ENCODE measurements at places on chromosomes 3 and 15. TPM values are rescaled to one million over a fixed set of nuclear protein-coding genes. Genes with fewer than 3 reads are reported as not detected.

CCDC39 gene
- total RNA-seq = 0.14 TPM

STRIT1 gene
- total RNA-seq = not detected

GATA2 gene
- 38.3 TPM for total RNA-seq

ARPP21 gene
- not detected for total RNA-seq

NOX5 gene
- total RNA-seq = 0.07 TPM

ROBO2 gene
- total RNA-seq = not detected

MELTF gene
- 7.4 TPM for total RNA-seq

LMAN1L gene
- under 0.01 TPM for total RNA-seq

NRG4 gene
- total RNA-seq = not detected

POLQ gene
- 15.7 TPM for total RNA-seq

HYAL2 gene
- 320 TPM for total RNA-seq

DGKG gene
- 0.13 TPM for total RNA-seq

MYO5A gene
- total RNA-seq = 257 TPM

DUOXA2 gene
- total RNA-seq = not detected

PLA2G4D gene
- not detected for total RNA-seq

LMOD3 gene
- total RNA-seq = not detected

GOLGA8K gene
- total RNA-seq = 0.66 TPM

EOMES gene
- total RNA-seq = not detected

ZDHHC19 gene
- total RNA-seq = not detected

WNT5A gene
- 0.27 TPM for total RNA-seq

XYLB gene
- total RNA-seq = 6.4 TPM

SPATA12 gene
- 0.07 TPM for total RNA-seq

PCNP gene
- 171 TPM for total RNA-seq

TMC3 gene
- not detected for total RNA-seq

GREM1 gene
- 0.07 TPM for total RNA-seq

FBXO40 gene
- total RNA-seq = not detected

LSAMP gene
- total RNA-seq = under 0.01 TPM

DAPK2 gene
- 1.8 TPM for total RNA-seq

HIGD1A gene
- total RNA-seq = 212 TPM

SPPL2A gene
- total RNA-seq = 96.6 TPM

PLCH1 gene
- 0.27 TPM for total RNA-seq

P3H2 gene
- 0.79 TPM for total RNA-seq

ATP10A gene
- total RNA-seq = under 0.01 TPM

MAGEF1 gene
- total RNA-seq = 7.4 TPM

ISG20 gene
- 4.5 TPM for total RNA-seq

RTP2 gene
- not detected for total RNA-seq

C3orf20 gene
- total RNA-seq = 0.07 TPM

UTS2B gene
- total RNA-seq = 0.29 TPM

CSPG4 gene
- total RNA-seq = 0.13 TPM

IL5RA gene
- not detected for total RNA-seq

BOC gene
- 0.86 TPM for total RNA-seq

UROC1 gene
- total RNA-seq = not detected
